ENCODE measurements at places on chromosomes 1 and 21.
A peak's percentile ranks its signal among the peaks of the same experiment; 100 is the strongest.

GRCh38 chr21:31592963-31593560 is 66.4 kb upstream of the SOD1 start:
- no peak for DNase-seq

DNA sequence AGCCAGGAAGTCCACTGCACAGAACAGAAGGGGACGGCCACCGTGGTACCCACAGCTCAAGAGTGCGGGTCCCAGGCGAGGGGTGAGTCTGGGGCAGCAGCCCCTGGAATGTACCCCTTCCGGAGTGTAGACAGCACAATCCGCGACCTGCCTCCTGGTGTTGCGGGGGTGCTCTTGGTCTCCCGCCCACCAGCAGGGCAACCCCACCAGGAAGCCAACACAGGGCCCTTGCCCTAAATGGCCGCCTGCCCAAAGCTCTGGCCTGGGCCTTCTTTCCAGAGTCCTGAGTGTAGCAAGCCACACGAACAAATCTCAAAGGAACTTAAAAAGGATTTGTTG is 1.1 kb upstream of the SLC19A1 start:
- DNase-seq: no peak

GRCh38 chr1:184362876-184363275 is 24.0 kb upstream of the C1orf21 start:
- DNase-seq: no peak

DNA sequence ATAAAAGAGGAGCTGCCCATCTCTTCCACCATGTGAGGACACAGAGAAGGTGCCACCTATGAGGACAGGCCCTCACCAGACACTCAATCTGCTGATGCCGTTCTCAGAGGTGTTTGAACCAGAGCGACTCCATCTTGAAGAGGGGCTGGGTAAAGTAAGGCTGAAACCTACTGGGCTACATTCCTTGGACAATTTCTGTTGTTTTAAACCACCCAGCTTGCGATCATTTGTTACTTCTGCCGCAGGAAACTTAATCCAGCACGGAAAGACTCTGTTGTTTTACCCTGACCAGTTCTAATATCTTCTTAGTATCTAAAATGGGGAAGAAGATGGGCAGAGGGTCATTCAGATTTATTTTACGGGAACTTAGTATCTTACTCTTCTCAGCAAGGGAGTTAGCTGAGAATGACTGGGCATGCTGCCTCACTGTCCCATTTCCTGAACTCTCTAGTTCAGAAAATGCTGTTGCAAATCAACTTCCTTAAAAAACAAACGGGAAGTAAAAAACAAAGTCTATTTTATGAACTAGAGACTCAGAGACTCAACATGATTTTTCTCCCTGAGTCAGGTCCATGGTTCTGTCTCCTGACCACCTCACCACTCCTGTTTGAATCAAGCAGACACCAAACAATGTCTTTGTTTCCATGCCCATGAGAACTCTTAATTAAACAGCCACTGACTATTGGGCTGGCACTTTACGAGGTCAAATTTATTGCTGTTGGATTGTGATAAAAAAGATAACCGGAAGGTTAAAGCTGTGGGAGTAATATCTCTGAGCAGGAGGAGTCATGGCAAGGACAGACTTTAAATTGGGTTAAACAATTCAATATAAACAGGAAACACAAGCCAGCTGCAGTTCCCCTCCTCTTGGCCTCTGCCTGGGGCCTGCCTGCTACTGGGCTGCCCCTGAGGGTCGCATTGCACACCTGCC is 23.8 kb upstream of the IFNAR1 start:
- no peak for DNase-seq

- DNase-seq: no peak
Observed at GRCh38 chr1:98854137-98854536, 150.5 kb downstream of the PLPPR5 start.

DNA sequence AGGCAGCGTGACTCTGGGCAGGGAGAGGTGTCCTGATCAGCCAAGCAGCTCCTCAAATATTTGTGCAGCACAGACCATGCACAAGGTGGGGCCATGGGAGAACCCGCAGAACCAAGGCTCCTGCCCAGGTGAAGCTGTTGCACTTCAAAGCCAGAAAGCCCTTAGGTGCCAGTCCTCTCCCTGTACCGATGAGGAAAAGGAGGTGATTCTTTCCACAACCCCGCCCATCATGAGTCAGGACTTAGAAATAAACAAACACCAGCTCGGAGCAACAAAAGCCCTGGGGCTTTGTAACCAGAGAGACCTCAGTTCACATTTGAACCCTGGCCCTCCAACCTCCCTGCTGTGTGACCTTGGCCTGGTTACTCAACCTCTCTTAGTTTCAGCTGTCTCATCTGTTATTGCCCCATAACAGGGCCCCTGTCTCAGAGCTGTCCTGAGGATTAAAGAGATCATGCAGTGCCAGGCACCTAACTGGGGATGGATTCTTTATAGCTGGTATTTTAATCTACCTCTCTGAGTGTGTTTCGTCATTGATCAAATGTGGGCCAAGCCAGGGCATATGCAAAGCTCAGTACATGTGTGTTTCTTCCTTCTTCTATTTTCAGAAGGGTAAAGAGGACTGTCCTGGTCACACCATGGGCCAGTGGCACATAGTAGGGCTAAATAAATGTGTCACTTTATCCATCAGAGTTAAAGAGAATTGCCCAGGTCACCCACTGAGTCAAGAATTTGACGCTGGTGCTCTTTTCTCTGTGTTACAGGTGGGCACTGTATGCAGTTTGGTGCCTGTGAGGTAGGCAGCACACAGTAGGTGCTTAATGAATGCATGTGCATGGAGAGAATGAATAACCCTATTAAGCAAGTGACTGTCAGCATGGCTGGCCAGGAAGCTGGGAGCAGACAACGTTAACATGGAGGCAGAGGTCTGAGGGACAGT is 1.4 kb downstream of the LDLRAD1 start:
- peak; percentile 36 for DNase-seq

- no peak for DNase-seq
Observed at GRCh38 chr1:28108001-28108400, 19.6 kb upstream of the EYA3 start.

- no peak for DNase-seq
Observed at GRCh38 chr1:12320486-12320885, 90.7 kb downstream of the VPS13D start.

DNA sequence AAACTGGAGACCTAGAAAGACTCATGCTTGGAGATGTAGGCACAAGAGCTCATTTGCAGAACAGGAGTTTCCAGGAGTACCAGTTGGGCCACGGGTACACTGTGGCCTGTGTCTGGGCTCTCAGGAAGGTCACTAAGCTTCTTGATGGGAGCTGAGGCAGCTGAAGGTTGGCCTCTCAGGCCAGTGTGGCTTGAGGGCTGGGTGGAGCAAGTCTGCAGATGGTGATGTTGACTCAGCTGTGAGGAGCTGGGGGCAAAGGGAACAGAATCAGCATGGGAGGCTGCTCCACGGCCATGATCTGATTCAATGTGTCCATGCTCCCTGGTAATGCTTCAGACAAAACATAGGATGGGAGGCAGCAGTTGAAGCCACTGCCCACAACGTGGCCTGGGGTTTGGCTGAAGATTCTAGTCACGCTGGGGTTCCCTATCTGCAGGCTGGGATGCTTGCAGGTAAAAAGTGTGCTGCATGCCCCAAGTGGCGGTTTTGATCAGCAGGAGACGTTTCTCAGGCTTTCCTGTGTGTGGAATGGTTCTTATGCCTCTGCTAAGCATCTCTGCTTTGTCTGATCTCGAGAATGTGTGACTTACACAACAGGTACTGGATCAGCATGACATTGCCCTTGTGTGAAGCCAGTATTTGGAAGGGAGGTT is 15.4 kb upstream of the TENT5C start:
- peak; percentile 44 for DNase-seq

DNA sequence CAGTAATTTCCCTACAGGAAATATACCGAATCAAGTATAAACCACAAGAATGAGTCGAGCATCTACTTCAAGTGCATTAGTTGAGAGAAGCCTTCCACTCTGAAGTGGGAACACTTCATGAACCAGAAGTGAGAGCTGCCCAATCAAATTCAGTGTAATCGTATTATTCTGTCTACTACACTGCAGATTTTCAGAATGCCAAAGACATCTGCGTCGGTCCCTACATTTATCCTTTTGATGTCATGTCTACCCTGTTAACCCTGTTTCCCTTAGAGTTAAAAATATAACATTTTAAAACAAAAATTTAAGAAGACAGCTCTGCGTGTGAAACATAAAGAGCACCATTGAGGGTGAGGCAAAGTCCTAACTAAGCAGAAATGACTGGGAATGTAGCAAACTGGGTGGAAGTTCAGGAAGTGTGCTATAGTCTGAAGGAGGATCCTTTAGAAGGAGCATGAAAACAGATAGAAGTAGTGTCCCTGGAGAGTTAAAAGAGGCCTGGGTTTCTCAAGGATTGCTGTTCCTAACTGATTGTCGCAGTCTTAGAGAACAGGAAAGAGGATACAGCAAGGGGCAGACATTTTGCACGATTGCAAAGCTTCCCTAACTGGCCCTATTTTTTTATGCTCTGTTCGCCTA is 291.2 kb downstream of the PTPRC start:
- DNase-seq: peak; percentile 17

GRCh38 chr1:240056350-240056749 is 35.3 kb upstream of the FMN2 start:
- no peak for DNase-seq

- DNase-seq: no peak
Observed at GRCh38 chr1:212601524-212601923, 7.0 kb upstream of the ATF3 start.

DNA sequence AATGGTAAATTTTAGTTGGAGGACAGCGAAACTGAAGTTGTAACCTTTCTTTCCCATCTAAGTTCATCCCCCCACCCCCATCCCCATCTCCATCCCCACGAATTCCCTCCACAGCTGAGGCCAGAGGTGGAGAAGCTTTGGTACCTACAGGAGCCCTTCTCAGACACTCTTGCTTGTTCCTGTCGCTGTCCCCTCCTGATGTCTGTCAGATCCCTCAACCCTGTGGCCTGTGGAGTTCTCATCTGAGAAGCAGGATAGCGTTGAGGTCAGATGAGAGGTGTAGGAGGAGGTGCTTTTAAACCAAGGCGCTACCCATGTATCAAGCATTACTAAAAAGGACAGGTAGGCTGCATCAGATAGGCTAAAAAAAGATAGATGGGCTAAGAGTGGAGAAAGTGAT is 769 bp downstream of the NTPCR start:
- DNase-seq: peak; percentile 34

DNA sequence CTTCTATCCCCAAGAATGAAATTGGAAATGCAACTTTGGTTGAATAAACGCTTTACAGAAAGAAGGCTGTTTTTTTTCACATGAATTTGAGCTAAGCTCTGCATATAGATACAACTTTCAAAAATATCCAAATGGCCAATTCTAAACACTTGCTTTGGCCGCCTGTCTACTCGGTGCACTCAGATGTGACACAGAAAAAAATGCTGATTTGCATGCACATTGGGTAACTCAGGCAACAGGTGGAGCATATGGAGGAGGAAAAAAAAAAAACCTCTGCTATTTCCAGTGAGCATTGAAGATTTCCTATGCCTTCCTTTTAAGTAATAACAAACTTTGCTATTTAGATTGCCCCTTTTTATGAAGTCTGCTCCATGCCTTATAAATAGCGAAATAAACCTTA is 262.5 kb downstream of the GRIK1 start:
- no peak for DNase-seq

All from GM23338 (cell line).